ENCODE measurements at places on chromosomes 3 and 15. TPM values are rescaled to one million over a fixed set of nuclear protein-coding genes. Genes with fewer than 3 reads are reported as not detected.
A peak's percentile ranks its signal among the peaks of the same experiment; 100 is the strongest.

Gene ROPN1
- not detected for total RNA-seq

Gene GOLGA8Q
- total RNA-seq = not detected

Gene RTP1
- total RNA-seq = not detected

Gene TFRC
- 373 TPM for total RNA-seq

Gene PLA2G4D
- not detected for total RNA-seq

Gene FAM43A
- total RNA-seq = 4.2 TPM

Gene DNAH12
- total RNA-seq = 0.19 TPM

Gene ROBO2
- total RNA-seq = 1.5 TPM

Gene TMEM266
- total RNA-seq = 0.66 TPM

Gene PRICKLE2
- total RNA-seq = 1.1 TPM

Gene HTR3E
- not detected for total RNA-seq

Gene LTF
- 0.31 TPM for total RNA-seq

Gene CDHR4
- not detected for total RNA-seq

DNA sequence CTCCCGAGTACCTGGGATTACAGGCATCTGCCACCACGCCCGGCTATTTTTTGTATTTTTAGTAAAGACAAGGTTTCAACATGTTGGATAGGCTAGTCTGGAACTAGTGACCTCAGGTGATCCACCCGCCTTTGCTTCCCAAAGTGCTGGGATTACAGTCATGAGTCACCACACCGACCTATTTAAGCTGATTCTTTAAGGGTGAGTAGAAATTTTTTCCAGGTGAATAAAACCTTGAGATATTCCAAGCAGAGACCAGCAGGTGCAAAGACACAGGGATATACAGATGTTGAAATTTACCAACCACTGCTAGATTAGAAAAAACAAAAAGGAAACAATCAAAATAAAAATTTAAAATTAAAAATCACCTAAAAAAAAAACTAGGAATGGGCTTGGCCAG, 74.4 kb upstream of the CHRNB4 start:
- no peak for DNase-seq

DNA sequence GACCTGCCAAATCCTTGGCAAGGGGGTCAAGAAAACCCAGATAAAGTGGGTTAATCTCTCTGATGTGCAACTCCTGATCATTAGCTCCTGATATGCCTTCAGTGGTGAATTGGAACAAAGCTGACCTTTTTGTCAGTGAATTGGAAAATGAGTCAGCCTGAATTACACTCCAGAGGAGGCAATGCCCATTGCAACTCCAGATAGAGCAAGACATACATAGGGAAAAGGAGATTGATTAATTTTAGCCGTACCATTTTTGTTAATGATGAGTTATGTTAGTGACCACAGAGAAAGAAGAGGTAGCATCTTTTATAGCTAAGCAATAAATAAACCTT, 195.2 kb upstream of the CADPS start:
- no peak for DNase-seq

GRCh38 chr15:58459560-58459959, 27.8 kb downstream of the LIPC start:
- DNase-seq = no peak

- DNase-seq = no peak
Measured at GRCh38 chr3:106403371-106404145, 534.7 kb upstream of the CBLB start.

DNA sequence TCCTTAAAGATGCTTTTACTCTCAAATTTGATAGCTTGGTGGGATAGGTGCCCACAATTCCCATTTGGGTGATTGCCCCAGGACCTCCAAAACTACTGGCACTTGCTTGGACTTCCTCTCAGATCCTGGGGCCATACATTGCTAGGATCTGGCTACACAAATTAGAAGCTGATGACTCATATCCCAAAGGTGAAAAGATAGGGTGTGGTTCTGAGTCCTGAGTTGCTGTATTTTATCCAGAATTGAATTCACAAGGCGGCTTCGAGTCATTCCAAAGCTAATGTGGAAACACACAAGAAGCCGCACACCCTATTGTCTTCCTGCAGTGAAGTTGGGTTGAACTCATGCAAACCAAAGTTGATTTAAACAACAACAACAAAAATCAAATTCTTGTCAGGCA, 53.4 kb downstream of the DUT start:
- DNase-seq = no peak

- DNase-seq = no peak
Measured at GRCh38 chr15:84961707-84962106, 19.9 kb upstream of the PDE8A start.

- DNase-seq = no peak
Measured at GRCh38 chr3:61848885-61849284, 287.5 kb downstream of the PTPRG start.

- DNase-seq = no peak
Measured at GRCh38 chr3:17840126-17840525, 97.7 kb upstream of the TBC1D5 start.

- DNase-seq = no peak
Measured at GRCh38 chr3:152416808-152417580, 148.3 kb downstream of the MBNL1 start.

GRCh38 chr15:50163719-50164410, 18.1 kb upstream of the SLC27A2 start:
- no peak for DNase-seq

DNA sequence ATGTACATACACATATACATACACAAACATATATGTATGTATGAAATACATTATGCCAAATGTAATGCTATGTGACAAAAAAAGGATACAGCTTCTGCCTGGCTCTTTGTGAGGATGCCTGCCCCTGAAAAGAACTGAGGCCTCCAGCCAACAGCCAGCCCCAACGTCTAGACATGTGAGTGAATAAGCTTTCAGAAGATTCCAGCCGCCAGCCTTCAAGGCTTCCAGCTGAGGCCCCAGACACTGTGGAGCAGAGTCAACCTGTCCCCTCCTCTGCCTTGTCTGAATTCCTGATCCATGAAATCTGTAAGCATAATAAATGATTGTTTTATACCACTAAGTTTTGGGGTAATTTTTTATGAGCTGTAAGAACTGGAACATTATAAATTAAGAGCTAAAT, 24.7 kb downstream of the GXYLT2 start:
- no peak for DNase-seq

- no peak for DNase-seq
Measured at GRCh38 chr3:132034097-132034485, 723 bp downstream of the CPNE4 start.

GRCh38 chr15:51046016-51046415, 48.7 kb downstream of the TNFAIP8L3 start:
- DNase-seq = no peak

DNA sequence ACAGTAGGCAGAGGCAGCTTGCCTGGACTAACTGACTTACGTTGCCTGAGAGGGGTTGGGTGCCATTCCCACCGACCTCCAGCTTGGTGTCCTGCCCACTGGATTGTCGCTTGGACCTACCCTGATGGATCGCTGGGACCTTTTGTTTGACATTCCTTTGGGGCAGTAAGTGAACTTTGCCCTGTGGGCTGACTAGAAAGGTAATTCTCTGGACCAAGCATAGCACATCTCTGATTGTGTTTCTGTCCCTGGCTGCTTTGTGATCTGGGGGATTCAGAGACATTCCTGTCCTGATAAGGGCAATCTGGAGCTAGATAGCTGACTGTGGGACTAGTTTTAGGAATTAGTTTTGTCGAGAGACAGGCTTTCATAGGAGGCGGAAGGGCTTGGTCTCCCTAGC, 19.5 kb upstream of the IFT57 start:
- no peak for DNase-seq

- DNase-seq = no peak
Measured at GRCh38 chr15:84818261-84819131, 1.3 kb downstream of the ALPK3 start.

DNA sequence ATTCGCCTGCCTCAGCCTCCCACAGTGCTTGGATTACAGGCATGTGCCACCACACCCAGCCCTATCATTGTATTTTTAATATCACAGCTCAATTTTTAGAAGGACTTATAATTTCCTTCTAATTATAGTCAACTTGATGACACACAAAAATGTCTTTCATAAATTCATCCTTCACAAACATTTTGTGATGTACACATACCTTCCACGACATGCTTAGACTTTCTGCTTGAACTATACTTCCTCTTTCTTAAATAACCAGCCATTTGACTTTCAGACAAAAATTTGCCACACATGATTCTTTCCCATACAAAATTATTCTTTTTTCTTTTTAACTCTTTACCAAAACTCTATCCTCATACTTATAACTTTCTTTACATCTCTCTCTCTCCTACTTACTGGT, 48.4 kb upstream of the CCK start:
- no peak for DNase-seq

- no peak for DNase-seq
Measured at GRCh38 chr3:11136116-11136515, 18.2 kb upstream of the HRH1 start.

- DNase-seq = no peak
Measured at GRCh38 chr3:13192471-13193213, 119.4 kb upstream of the IQSEC1 start.

DNA sequence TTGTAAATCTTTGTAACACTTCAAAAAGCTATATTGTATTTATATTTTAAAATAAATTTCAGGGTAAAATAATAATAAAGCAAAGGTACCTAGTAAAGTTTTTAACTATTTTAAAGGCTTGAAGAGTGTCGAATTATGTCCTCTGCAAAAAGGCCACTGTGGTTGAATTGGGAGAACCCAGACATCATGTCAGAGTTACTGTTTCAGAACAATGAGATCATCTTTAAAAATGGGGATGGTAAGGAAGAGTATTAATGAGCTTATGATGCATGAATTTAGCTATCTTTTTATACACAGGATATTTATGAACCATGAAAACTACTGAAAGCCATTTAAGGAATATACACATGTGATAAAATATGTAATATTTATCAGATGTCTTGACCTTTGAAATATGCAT, 26.3 kb downstream of the KCNMB3 start:
- DNase-seq = no peak

DNA sequence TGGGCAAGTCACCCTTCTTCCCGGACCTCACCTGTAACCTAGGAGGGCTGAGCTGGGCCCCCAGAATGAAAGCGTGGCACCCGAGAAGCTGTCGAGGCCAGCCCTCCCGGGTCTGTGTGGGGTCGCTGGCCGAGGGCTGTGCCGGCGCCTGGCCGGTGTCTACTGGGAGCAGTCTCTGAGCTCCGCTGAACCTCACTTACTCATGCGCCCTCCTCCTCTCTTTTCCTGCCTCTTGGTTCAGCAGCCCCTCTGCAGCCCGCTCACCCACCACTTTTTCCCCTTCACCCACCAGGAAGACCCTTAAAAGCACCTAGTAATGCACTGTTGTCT, 419 bp downstream of the HYKK start:
- no peak for DNase-seq

DNA sequence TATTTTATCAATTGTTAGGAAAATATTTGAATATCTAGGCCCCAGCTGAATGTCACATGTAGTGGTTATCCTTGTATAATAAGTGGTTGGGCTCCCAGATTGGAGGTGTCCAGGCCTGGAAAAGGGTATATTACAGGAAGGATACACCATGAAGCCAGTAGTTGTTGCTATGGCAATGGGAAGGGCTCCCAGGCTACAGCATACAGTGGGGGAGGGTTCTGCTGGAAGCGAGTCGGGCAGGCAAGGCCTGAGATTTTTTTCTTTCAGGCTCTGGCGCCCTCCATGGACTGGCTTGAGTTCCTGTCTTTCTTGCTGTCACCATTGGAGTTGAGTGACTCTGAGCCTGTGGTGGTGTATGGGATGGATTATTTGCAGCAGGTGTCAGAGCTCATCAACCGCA, 8.9 kb downstream of the ECE2 start:
- no peak for DNase-seq

- no peak for DNase-seq
Measured at GRCh38 chr3:24229468-24230221, 265.0 kb downstream of the THRB start.

- no peak for DNase-seq
Measured at GRCh38 chr3:63976872-63977200, 46.5 kb downstream of the PSMD6 start.

DNA sequence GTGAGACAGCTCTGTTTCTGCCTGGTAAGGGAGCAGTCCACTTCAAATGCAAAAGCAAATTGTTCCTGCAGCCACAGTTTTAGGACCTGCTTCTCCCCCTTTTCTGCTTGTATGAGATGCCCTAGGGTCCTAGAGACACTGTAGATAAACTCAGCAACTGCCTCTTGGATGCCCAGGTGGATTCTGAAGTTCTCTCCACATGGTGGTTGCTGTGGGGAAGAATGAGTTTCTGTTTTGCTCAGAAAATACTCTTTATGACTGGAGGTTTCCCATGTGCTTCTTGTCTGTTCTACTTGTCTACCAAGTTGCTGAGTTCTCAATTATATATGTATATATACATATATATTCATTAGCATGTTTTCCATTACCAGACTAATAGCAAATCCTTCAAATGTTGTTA, 5.6 kb upstream of the ZNF80 start:
- peak; percentile 41 for DNase-seq

- no peak for DNase-seq
Measured at GRCh38 chr15:67805008-67805665, 20.2 kb upstream of the SKOR1 start.

DNA sequence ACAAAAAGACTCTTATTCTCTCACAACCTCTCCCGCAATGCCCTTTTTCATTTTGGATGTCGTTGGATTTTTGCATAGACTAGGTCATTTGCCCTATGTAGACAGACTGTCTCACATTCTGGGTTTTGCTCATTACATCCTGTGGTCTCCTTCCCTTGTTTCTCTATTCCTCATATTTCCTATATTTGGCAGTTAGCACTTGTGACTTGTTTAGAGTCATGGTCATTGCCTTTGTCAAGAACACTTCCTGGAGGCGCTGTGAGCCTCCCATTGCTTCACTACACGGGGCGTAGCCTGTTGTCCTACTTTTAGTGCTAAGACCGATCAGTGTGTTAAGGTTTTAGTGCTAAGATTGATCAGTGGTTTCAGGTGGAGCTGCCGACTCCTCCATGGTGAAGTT, 16.1 kb upstream of the TATDN2 start:
- DNase-seq = no peak

DNA sequence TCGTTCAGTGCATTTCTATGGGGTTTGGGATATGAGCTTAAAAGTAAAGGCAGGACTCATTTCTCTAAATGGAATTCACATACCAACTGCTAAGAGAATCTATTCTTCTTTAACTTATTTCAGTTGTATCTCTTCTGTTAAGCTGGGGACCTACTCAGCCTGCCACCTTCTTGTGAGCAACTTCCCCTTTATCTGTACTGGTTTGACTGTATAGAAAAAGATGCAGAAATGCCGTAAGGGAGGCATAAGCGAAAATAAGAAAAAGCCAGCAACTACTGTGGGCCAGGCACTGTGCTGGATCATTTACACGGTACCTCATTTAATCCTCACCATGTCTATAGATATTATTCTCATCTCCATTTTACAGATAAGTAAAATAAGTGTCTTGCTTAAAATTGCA, 38.4 kb downstream of the RBMS3 start:
- DNase-seq = peak; percentile 55

DNA sequence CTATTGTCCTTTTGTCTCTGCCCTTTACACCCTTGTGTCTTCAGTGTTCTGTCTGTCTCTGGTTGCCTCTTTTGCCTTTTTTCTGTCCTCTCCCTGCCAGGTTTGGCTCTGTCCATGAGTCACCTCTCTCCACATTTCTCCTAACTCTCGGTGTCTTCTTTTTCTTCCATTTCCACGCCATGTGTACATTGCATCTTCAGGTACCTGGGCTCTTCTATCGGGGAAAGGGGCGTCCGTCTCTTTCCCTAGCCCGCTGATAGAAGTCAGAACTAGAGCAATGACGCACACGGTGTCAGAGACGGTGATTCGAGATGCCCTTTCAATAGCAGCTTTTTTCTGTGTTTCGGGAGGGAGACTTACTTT, 641 bp downstream of the OPA1 start:
- DNase-seq = no peak

GRCh38 chr3:68123231-68123630, 468.8 kb upstream of the SUCLG2 start:
- no peak for DNase-seq

Measured in GM12878 (cell line).